Urothelium cell line (cell line): ENCODE measurements at places on chromosomes 3 and 15.
A peak's percentile ranks its signal among the peaks of the same experiment; 100 is the strongest.

DNA sequence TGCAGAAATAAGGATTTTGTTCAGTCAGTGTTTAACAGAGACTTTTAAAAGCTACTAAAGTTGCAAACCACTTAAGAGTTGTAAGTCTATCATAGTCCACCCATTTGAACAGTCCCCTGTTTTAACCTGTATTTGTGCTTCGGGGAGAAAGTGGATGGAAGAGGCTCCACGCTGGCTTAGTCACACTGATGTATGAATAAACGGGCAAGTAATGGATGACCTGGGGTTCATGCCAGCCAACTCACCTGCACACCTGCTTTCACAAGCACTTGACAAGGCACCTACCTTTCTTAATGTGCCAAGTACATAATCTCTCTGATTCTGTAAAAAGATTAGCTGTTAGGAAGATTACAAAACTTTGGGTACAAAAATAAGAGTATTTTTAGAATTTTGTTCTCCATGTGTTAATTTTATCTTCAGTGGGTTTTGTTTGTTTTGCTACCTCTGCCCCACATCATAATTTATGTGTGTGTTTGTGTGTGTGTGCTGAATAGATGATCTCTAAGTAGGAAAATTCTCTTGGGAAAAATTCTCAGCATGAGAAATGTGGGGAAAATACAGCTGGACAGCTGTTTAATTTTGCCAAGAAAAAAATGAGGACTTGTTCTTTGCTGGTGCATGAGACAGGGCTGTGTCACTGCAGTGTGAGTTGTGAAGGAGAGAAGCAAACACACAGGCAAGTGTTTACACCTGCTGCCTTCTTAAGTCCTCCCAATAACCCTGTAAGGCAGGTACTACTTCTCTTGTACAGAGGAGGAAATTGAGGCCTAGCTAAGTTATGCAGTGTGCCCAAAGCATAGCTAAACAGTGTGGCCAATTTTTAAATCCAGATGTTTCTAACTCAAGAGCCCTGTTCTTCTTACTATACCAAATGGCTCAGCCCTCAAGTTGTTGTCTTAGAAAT lies 181.2 kb upstream of the IL12A start:
- DNase-seq, result no peak

DNA sequence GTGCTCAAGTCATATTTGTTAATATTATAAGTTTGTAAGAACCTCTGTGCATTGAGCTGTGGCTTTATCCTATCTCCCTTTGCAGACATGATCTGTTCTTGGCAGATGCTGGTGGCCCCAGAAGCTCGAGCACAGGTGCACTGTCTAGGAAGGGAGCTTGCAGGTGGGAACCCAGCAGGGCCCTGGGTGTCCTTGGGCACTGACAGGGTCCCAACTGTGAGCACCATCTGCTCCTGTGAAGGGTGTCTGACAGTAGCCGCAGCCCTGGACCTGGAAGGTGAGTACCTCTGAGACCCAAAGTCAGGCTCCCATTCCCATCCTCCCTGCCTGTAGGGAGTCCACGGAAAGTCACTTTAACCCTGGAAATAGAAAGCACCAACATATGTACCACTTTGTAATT lies 2.4 kb upstream of the REC114 start:
- DNase-seq, result no peak

GRCh38 chr3:112327371-112327951 lies 5.5 kb upstream of the CD200 start:
- peak; percentile 49 for DNase-seq

GRCh38 chr15:52085299-52085698 lies 27.3 kb downstream of the BCL2L10 start:
- no peak for DNase-seq

DNA sequence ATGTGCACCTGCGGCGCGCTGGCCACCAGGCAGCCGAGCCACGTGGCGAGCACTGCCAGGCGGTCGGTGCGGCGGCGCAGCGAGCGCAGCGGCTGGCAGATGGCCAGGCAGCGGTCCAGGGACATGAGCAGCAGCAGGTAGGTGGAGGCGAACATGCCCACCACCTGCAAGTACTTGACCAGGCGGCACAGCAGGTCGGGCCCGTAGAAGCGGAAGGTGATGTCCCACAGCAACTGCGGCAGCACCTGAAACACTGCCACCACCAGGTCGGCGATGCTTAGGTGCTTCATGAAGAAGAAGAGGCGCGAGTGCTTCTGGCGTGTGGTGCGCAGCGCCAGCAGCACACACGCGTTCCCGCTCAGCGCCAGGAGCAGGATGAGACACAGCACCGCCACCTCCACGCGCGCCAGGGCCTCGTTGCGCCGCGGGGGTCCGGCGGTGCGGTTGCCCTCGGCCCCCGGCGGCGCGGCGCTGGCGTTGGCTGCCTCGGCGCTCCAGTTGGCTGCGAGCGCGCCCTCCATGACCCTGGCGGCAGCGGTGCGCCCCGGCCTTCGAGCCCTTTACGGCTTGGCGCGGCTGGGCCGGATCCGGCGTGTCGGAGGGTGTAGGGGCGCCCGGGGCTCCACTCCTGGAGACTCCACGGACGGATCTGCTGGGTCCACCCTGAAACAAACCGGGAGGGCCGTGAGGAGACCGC lies 1.6 kb downstream of the OXTR start:
- no peak for DNase-seq

GRCh38 chr3:834679-835078 lies 258.1 kb upstream of the CNTN6 start:
- no peak for DNase-seq

DNA sequence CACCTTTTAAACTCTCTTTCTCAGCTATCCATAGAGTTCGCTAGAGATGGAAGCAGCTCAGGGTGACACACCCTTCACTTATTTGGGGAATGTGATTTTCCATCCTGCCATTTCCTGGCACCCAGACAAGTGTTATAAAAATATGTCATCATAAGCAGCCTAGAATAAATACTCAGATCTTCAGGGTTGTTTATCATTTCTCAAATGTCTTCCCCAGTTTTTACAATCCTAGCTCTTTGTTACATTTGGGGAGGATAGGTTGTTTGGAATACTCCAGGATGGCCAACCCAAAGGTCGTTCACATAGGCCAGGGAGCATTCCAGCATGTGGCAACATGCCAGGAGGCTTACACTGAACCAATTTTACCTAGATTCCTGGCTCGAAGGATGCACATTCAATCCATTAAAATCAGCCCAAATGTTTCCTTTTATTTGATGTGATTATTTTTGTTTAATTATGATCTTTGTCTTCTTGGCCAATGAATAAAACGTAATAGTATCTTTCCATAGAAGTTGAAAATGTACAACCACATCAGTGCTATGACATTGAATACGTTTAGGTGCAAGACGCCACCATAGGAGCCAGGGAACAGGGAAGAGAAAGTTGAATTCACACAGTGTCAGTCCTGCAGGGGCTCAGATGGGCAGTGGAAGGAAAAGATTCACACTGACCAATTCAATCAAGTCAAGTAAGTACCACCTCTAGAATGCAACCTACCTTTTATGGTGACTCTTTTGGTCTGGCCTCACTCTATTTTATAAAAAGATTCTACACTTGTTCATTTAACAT lies 537.7 kb upstream of the MDFIC2 start:
- DNase-seq, result peak; percentile 71

GRCh38 chr3:2268779-2269178 lies 170.1 kb downstream of the CNTN4 start:
- DNase-seq, result no peak

DNA sequence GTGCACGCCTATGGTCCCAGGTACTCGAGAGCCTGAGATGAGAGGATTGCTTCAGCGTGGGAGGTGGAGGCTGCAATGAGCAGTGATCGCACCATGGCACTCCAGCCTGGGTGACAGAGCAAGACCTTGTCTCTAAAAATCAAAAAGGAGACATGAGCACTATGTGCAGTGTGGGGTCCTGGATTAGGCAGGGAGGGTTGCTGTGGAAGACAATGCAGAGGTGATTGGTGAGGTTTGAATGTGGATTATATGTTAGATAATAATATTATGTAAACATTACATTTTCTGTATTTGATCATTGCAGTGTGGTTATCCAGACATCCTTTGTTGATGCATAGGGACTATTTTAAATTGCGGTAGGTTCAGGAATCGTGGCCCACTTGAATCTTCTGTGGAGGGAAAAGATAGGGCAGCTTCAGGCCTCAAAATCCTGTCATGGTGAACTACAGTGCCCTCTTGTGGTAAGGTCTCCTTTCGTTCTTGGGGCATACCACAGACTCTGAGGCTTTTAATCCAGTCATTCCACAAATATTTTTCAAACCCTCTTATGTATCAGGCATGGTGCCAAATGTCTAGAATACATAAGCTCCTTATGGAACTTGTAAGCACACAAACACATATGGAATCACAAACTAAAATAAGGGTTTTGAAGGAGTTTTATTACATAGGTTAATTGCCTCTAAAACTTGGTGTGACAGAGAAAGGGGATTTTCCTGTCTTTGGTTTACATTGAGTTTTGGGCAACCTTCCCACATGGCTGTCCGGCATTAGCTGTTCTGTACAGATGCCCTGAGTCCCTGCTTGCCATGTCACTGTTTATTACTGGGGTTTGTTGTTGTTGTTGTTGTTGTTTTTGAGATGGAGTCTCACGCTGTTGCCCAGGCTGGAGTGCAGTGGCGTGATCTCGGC lies 37.7 kb downstream of the GPD1L start:
- peak; percentile 81 for DNase-seq

DNA sequence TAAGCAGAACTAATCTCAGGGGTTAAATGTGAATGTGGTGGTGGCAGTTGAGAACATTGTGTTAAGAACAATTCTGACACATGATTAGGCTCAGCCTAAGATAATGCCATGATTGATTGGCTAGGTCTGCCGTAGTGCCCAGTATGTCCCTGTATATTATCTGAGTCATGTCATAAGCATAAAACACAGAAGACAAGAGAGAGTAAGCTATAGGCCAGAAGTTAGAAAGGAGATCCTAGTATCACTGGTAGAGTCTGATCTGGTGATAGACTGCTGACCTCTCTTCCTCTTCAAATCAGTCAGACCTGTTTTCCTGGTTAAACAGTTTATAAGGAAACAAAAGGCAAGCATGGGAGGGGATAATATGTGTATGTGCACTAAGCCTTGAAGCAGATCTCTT lies 30.1 kb upstream of the ATP8B4 start:
- no peak for DNase-seq

- no peak for DNase-seq
Measured at GRCh38 chr3:124574012-124574411, 156.2 kb upstream of the UMPS start.

DNA sequence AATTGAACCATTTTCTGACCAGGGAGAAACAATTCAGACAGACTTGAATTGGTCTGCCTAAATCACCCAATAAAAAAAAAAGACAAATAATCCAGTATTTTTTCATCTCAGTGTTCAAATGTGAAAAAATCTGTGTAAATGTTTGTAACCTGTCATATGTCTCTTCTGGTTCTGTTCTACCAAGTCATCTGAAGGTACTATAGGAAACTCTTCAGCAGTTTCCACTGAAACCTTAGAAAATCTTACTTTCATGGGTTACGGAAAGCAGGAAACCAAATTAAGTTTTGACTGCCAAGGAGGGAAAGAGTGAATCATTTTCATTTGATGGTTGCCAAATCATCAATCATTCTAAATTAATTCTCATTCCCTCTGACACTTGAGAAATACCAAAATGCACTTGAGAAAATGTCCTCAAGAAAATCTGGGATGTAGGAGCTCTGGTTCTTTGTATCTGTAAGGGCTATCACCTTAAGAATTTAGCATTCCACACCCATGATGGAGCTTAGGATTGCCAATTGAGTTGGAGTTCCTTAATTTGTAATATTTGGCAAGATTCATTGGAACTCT lies 278.2 kb upstream of the KCNH8 start:
- no peak for DNase-seq

DNA sequence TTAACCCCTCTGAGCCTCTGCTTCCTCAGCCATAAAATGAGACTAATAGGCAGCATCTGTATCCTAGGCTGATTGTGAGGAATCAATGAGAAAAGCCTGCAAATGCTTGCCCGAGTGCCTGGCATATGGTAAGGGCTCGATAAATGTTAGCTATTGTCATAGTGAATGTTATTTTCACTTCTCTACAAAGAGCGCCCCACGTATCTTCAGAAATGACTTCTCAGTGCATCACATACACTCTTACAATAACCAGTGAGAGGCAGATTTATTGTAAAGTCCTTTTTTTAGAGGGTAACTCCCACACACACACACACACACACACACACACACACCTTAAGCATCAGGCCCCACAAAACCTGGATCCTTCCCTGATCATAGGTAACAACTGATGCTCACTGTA lies 60.5 kb upstream of the SPATA12 start:
- no peak for DNase-seq

GRCh38 chr15:99736702-99737101 lies 3.5 kb upstream of the LYSMD4 start:
- no peak for DNase-seq

- no peak for DNase-seq
Measured at GRCh38 chr3:129428376-129429079, at the start of gene EFCAB12. Gene EFCAB12, minus strand, starts transcription at chr3:129428636. Its CDS starts 148 bp downstream, at chr3:129428488.

- DNase-seq, result no peak
Measured at GRCh38 chr15:59570315-59570714, 41.3 kb upstream of the GCNT3 start.

DNA sequence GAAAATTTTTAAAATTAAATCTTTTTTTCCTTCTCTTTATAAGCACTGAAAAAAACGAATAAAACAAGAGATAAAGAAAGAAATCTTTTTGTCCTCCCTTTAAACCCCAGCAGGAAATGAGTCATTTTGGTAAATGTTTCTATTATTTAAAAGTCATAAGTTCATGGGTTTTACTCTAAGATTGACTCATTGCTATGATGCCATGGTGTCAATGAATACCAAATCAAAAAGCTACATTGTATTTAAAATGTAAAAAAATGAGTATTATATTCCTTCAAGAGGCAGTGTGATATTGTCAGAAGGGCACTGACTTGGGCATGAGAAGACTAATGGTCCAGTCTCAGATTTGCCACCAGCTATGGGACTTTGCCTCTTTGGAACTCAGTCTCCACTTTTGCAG lies 303.4 kb upstream of the DNAJC19 start:
- peak; percentile 26 for DNase-seq

- no peak for DNase-seq
Measured at GRCh38 chr3:196638861-196639482, 522 bp upstream of the NRROS start.

- no peak for DNase-seq
Measured at GRCh38 chr3:128801779-128802380, 75.9 kb downstream of the RAB7A start.

GRCh38 chr15:58182460-58183163 lies 44.4 kb downstream of the AQP9 start:
- peak; percentile 88 for DNase-seq

DNA sequence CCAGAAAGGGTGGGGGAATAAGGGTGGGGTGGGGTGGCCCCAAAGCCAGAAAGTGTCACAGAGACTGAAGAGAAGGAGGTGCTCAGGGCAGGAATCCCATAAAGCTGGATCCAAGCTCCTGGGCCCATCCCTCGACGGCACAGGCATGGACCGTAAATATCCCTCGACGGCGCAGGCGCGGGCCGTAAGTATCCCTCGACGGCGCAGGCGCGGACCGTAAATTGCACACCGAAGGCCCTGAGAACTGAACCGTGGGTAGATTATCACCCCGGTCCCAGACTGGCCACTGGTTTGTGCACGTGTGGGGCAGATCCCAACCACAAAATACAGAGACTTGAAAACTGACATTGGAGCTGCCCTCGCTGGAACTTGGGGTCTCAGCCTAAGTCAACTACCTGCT lies 41.3 kb upstream of the MUC4 start:
- DNase-seq, result no peak

- no peak for DNase-seq
Measured at GRCh38 chr3:184884359-184885017, 72.5 kb downstream of the VPS8 start.
